ENCODE measurements at places on chromosomes 2 and 18.
A peak's percentile ranks its signal among the peaks of the same experiment; 100 is the strongest.

- DNase-seq, result no peak
Measured at GRCh38 chr2:201021914-201022313, 49.6 kb downstream of the HYCC2 start.

DNA sequence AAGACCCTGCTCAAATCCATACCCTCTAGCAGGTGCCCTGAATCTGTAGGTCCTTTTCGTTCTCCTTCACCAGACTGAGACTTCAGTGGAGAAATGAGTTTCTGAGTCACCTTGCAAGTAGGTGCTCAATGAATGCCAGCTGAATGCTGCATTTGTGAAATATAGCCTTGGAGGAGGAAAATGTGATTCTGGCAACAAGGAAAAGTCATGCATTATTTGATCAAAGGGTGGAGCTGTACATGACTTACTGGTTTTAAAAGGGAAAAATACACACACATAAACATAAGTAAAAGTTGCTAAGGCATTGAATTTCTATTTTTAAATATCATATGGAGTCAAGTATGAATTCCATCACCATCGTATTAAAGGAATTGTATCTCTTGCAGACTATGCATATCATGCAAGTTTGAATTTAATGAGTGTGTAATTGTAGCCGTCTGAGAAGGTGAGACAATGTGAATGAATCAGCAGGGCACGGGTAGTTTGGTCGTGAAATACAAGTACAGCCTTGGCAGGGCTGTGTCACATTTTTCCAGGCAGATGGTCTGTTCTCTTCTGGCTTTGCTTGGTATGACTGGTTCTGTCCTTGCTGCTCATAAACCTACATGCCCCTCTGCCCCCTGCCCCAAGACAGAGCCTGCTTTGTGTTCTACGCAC is 160.8 kb downstream of the COL6A3 start:
- DNase-seq, result no peak

- DNase-seq, result no peak
Measured at GRCh38 chr2:80437959-80438358, 133.4 kb upstream of the LRRTM1 start.

DNA sequence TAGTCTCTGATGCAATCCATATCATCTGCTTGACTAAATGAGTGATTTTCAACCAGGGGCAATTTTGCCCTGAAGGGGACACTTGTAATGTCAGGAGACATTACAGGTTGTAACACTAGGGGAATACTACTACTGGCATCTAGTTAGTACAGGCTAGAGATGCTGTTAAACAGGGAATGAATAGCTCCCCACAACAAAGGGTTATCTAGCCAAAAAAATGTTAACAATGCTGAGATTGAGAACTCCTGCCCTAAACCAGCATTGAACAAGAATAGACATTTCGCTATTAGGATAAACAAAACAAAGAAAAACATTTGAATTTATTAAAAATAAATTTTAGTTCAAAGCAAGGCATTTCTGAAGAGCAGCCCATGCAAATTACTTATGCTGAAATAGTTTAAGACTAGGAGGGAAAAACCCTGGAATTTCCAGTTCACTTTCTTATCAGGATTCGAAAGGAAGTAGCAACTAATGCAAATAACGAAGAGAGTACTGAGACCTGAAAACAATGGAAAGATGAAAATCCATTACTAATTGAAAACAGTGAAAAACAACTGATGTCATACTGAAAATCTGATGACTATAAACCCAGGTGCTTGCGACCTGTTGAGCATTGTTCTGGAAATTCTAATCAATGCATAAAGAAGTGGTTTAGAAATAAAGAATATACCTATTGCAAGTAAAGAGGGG is 53.1 kb downstream of the CAB39 start:
- peak; percentile 3 for DNase-seq

DNA sequence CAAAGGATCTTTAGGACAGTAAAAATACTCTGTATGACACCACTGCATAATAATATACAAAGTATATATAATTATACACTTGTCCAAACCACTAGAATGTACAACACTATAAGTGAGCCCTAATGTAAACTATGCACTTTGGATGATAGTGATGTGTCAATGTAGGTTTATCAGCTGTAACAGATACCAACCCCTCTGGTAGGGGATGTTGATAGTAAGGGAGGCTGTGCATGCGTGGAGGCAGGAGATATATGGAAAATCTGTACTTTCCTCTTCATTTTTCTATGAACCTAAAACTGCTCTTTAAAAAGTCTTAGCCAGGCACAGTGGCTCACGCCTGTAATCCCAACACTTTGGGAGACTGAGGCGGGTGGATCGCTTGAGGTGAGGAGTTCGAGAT is 37.5 kb upstream of the SP3 start:
- no peak for DNase-seq

DNA sequence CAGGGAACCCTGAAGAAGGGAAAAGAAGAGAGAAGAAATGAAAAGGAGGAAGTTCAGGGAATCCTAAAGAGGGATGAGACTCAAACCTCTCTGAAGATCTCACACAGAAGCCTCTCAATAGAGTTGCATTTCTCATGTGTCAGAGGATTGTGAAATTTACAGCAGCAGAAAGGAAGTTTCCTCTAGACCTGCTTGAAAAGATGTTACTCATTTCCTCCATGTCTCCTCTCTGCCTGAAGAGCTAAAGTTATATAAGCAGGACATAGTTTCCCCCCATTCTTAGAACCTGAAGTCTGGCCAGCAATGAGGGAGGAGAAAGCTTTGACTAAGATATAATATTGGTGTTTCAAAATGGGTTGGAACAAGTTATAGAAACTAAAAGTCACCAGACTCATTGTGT is 1155.6 kb downstream of the LRP1B start:
- no peak for DNase-seq

DNA sequence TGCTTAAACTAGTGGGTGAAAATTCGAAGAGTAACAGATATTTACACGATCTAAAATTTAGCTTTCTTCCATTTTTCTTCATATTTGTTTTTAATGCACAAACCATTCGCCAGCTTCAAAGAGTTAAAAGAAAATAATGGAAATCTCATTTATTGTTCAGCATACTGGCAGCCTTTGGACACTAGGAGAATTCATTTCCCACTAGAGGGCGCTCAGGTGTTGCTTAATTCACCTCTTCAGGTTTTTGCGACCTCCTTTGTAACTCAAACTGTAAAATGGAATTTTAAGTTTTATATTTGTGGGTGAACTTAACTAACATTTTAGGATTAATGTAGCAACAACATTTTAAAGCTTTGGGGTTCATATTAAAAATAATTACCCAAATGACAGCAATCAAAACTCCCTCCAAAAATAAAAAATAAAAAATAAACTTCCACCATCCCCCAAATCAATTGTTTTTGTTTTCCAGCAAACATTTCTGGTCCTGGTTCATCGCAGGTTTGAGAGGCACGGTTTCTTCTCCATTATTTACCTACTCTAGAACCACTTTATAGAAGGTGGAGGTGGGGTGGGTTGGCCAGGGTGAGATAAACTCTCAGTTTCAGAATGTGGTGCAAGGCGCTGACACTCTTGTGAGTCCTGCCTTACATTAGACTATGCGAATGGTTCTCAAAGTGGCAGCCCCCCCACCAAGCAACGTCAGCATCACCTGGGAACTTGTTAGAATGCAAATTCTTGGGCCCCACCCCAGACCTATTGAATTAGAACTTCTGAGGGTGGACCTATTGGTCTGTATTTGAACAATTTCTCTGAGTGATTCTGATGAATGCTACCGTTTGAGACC is 24.7 kb upstream of the PNPT1 start:
- DNase-seq, result peak; percentile 54

DNA sequence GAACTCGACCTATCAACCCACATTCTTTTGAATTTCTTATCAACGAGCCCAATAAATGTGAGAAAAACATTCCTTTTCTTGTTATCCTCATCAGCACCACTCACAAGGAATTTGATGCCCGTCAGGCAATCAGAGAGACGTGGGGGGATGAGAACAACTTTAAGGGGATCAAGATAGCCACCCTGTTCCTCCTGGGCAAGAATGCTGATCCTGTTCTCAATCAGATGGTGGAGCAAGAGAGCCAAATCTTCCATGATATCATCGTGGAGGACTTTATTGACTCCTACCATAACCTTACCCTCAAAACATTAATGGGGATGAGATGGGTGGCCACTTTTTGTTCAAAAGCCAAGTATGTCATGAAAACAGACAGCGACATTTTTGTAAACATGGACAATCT is 378.2 kb downstream of the STK39 start:
- DNase-seq, result no peak

- no peak for DNase-seq
Measured at GRCh38 chr18:51153659-51154371, 43.7 kb downstream of the MEX3C start.

DNA sequence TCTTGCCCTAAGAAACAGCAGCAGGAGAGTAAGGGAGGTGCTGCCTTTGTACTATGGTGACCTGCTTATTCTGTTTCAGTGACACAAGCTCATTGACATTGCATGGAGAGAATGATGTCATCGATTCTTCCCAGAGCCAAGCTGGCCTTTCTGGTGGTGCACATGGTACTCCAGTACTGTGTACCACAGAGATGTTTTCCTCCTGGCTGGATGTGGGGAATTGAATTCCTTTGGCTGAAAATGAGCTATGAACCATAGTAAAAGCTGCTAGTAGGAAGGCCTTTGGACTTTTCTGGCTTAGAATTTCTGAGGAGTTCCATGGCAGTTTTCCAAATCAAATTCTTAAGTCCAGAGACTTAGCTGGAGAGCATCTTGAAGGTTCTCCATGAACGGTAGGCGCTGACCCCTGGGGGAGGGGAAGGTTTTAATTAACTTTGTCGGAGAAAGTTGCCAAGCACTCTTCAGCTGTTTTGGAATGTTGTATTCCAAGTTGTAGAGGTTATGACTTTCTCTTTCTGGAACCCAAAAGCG is 17.1 kb upstream of the B3GNT2 start:
- no peak for DNase-seq

DNA sequence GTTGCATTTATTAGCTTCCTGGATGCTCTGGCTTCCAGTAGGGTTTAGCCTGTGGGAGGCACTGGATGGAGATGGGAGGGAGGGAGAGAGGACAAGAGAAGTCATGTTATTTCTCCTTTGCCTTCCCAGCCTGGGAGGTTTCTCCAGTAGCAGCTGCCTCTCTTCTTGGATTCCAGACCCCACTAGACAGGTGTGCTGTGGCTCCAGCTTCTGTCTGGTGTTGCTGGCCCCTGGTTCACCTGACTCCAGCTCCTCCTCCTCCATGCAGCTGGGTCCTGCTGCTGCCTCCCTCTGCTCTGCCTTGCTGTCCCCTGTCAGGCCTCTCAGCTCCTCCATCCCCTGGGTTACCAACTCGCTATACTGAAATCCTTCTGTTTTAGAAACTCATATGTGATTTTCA is 188.9 kb upstream of the TNP1 start:
- DNase-seq, result no peak

DNA sequence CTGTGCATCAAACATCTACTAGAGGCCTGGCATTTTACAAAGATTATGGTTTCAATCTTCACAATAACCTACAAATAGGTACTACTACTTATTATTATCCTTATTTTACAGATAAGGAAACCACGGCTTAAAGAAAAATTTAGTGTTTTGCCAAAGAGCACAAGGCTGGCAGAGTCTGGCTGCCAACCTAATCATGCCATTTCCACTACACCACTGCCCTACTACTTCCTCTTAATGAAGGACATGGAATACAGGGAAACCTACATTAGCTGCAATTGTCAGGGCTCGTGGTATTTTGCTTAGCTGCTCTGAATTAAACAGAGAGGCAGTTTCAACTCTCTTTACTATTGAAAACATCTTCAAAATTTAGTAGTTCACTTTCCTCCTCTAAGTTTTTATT is 5.9 kb downstream of the MBOAT2 start:
- DNase-seq, result no peak

DNA sequence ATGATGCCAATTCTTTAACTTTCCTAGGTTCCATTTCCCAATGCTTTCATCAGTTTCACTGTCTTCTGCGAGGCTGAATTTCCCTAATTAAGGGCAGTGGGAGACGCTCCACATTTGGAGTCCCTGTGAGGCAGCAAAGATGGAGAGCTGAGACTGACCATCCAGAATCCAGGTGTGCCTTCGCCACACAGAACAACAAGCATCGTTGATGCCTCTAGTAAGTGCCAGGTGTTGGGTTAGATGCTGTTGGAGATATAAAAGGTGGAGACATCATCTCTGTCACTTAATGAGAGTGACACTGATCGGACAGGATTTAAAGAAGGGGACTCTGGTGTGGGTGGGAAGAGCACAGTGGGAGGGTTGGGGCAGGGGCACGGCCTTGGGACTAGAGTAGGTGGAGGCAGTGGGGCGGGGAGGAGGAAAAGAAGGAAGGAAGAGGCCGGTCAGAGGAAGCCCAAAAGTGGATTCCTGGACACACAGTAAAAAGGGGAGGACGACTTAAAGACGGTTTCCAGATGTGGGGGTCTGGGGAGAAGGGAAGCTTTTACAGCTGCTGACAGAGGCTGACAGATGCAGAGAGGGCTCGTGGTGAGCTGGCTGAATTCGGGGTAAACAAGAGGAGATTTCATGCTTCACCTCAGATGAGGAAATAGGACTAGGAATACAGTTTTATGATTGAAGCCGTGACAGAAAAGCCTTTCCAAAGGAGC is 113.0 kb downstream of the BCL2 start:
- no peak for DNase-seq

DNA sequence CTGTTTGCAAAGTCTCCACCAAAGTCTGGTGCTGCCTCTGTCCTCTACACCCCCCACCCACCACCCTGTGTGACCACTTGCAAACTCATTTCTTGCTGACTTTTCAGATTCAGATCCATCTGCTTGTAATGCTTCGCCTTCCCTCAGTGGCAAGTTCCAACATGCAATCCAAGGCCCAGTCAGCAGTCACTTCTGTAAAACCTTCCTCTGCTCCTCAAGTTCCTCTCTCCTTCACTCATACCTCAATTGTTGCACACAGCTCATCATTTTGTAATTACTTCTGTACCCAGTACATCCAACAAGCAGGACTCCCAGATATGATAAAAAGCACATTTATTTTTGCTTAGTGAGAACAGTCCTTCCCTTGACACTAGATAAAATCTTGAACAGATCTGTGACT is 6.5 kb upstream of the LOXHD1 start:
- DNase-seq, result no peak
